NCI-H1436 treated with DMSO at 0.1 percent for 48 hours (cell line): ENCODE measurements at places on chromosomes 12 and 14.

GRCh38 chr14:75282170-75282554 is 3.5 kb downstream of the FOS start:
- DNase-seq = no peak

DNA sequence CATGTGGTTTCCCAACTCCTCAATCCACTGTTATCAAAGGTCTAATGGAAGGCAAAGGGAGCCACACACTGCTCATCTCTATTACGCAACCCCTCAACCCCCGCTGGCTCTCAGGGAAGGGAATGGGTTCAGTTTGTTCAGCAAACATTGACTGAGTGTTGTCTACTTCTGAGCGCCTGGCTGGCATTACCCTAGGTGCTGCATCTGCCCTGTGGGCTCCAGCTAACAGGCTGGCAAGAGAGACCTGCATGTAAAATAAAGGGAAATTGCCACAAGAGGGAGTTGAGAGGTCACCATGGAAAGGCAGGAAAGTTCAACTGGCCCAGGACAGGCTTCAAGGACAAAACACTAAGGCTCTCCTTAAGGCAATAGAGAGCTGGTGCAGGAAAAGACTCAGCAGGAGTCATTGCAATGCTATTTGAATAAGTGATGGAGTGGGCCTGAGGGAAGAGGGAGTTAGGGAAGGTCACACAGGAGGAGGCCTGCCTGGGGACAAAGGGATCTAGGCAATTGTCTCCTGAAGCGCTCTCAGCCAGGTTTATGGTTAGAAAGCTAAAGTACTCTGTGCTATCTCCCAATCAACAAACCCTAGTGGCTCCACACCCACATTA is 5.5 kb upstream of the ZNF740 start:
- DNase-seq = no peak

DNA sequence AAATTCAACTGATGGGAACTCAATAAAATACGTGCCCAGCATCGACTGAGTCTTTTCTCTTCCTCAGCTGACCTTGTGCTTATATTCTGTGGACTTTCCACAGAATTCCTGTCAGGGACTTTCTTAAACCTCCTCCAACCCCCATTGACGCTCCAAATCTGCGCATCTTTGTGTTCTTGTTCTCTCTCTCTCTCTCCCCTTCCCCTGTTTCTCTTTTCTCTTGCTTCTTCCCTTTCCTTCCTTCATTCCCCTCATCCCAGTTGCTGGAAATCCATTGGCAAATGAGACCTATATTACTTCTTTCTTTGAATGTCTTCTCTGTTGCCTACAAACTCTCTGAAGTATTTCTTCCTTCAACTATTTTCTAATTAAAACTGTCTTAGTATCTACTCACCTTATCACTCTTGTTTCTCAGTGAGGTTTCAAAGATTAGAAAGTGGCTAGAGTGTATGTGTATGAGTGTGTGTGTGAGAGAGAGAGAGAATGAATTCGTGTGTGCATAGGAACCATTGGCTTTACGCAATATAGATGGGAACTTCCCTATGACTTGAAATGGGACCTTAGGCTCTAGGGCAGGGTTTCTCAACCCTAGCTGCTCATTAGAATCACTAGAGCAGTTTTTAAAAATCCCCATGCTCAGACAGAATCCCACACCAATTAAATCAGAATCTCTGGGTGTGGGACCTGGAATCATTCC is 41.8 kb upstream of the DHRS7 start:
- no peak for DNase-seq

DNA sequence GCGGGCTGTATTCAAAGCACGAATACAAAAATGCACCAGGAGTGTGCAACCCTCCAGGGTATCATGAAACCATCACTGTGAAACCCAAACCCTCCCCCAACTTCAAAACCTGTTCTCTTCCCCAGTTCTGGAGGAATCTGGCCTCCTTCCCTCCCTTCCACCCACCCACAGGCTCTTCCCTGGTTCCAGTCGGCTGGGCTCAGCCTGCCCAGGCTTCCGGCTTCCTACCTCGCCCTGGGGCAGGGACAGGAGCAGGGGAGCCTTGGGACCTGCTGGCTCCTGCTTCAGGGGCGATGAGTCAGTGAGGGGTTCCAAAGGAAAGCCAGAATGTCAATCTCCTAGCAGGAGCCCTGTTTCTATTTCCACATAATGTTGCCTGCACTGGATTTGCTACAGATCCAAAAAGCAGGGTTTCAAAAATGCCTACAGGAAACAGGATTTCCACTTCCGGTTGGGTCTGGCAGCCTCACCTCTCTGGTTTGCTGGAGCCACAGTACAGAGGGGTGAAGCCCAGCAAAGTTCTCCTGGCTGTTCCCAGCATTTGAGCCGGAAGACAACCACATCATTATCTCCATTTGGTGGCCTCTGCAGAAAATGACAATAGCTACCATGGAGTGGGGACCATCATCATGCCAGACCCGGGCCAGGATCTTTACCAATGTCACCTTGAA is 278.3 kb downstream of the DPF3 start:
- DNase-seq = no peak

GRCh38 chr14:71606575-71606974 is 325.7 kb upstream of the RGS6 start:
- DNase-seq = no peak

DNA sequence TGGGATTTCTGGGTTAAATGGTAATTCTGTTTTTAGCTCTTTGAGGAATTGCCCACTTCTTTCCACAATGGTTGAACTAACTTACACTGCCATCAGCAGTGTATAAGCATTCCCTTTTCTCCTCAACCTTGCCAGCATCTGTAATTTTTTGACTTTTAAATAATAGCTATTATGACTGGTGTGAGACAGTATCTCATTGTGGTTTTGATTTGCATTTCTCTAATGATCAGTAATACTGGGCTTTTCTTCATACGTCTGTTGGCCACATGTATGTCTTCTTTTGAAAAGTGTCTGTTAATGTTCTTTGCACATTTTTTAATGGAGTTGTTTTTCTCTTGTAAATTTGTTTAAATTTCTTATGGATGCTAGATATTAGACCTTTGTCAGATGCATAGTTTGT is 323.7 kb downstream of the CCDC91 start:
- DNase-seq = no peak
